Activated naive CD8-positive, alpha-beta T cell treated with anti-CD3 and anti-CD28 coated beads, Interleukin-2, amount 50 U/mL, for 24 hours (primary cell): ENCODE measurements at places on chromosomes 12 and 14.
A peak's percentile ranks its signal among the peaks of the same experiment; 100 is the strongest.

DNA sequence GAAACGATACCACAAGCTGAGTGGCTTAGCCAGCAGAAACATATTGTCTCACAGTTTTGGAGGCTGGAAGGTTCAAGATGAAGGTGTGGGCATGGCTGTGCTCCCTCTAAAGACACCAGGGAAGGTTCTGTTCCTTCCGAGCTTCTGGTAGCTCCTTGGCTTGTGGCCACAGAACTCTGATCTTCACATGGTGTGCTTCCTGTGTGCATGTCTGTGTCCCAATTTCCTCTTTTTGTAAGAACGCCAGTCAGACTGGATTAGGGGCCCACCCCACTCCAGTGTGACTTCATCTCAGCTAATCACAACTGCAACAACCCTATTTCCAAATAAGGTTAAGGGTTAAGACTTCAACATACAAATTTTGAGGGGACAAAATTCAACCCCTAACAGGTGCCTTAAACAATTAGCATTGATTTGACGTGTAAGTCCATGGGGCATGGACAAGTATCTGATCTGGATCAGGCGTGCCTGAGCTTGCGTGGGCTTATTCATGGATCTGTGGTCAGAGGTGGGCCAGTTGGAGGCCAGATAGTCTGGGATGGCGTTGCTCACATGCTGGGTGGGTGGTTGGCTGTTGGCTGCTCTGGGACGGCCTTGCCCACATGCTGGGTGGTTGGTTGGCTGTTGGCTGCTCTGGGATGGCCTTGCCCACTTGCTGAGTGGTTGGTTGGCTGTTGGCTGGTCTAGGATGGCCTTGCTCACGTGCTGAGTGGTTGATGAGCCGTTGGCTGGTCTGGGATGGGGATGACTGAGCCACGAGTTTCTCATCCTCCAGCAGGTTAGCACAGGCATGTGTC, 88.5 kb downstream of the LGMN start:
- no peak for DNase-seq

DNA sequence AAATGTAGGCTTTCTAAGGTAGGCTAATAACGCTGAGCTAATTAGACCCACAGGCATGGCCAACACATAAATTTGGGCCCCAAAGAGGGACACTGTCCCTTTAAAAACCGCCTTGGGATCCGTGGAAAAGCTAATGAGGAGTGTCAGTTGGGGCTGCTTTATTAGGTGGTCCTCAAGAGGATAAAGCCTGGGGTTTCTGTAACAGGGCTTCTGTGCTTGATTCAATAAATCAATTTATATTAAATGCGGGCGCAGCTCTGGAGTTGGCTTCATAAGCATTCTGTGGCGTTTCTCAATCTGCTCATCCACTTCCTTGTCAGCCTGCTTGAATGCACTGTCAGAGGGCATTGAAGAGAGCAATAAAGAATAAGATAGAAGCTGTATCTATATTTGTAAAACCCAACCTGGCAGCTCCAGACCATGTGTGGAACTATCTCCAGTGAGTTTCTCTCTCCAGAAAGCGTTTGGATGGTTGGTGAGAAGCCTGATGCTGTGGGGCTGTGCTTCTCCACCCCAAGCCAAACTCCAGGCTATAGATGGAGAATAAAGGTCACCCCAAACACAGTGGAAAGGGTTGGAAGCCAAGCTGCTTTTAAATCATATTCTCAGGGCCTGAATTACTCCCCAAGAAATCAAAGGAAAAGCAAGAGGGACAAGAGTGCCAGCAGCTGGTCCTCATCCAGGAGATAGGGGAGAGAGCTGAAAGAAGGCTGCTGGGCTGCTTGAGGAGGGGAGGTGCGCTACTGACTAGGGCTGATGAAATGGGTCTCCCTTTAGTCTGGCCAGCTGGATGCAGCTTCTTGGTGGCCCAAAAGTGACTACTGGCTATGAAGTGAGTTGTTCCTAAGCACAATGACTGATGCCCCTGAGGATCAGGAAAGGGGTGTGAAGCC, 222.0 kb downstream of the PPM1H start:
- no peak for DNase-seq

DNA sequence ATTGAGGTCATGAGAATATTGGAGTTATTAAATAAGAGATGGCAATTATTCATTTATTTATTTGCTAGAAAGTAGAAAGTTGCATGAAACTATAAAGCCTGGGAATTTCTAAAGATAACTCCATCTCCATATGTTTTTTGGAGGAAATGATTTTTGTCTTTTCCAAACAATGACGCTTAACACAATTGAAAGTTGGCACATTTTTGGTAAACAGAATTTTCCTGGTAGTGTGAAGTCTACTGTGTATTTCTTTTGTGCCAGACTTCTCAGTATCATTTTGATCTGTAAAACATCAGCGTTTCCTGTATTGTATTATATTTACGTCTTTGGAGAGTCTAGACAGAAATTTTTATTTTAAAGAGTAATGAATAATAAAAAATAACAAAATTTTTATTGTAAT, 33.7 kb upstream of the PTPRB start:
- DNase-seq = no peak

- no peak for DNase-seq
Observed at GRCh38 chr14:22752422-22752821, 14.1 kb upstream of the OXA1L start.

- DNase-seq = no peak
Observed at GRCh38 chr14:103128631-103129300, 5.5 kb downstream of the TNFAIP2 start.

DNA sequence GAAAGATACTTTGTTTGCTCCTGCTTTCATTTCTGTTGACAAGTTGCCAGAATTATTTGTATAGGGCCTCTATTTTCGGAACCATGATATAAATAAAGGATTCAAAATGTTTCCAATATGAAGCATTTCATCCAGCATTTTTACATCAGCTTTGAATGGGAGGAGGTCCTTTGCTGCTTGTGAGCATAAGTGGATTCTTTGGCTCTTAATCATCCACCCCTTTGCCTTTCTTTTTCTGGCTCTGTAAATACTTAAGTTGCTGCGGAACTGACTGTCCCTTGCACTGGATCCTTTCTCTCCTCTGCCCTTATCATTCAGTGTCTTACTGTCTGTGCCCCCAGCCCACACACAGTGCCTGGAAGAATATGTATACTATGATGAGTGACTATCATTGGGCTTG, 357.3 kb upstream of the RGS6 start:
- DNase-seq = no peak

DNA sequence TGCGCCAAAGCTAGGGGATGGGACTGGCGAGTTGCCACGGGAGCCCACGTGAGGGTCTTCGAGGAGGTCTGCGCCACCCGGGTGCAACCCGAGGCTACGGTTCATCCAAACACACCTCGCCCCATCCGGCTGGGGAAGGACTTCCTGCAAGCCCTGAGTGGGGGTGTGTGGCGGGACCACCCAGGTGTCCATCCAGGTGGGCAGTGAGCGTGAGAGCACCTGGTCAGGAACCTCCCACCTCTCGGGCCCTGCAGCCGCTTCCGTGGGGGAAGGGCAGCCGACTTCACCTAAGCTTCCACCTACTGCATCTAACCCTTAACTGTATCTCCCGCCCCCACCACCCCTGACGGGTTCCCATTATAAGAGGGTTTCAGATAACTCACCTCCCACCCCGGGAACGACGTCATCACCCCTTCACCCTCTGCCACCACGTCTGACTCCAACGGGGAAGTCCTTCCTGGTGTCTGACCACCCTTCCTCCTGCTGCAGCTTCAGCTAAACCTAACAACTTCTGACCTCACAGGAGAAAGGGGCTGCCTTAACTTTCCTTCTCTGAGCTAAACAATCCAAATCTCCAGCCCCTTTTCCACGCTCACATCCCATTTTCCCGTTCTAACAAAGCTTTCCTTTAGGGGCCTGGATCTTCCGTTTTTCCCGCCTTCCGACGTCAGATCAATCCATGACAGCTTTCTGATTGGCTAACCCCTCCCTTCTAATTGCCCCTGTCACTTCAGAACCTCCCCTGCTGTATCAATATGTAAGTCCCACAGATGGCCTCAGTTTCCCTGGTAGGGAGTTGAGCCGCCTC, 27.4 kb upstream of the SMUG1 start:
- peak; percentile 62 for DNase-seq

DNA sequence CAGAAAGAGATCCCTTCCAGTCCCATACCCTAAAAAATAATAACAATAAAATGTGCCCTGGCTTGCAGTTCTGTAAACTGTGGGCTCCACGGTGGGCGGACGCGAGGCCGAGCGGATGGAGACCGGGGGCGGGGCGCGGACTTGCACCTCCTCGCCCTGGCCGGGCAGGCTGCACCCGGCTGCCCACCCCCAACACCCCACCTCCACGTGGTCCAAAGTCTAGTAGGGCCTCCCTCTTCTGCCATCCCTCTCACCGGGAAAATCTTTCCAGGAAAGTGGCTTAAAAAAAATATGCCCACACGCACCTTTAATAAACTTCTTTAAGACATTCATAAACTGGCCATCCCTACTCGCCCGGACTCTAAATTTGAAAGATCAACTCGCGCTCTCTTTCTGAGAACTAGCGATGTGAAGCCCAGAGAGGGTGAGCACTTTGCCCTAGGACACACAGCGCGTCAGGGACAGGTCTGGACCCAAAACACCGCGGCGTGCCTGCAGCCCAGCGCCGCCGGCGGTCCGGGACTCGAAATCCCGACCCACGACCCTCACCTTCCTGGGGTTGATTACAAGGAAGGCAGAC, 1.9 kb upstream of the BCL11B start:
- DNase-seq = peak; percentile 67

GRCh38 chr12:89276860-89277259, 75.4 kb downstream of the DUSP6 start:
- DNase-seq = no peak

GRCh38 chr12:117148642-117149041, 41.6 kb downstream of the FBXO21 start:
- peak; percentile 48 for DNase-seq

DNA sequence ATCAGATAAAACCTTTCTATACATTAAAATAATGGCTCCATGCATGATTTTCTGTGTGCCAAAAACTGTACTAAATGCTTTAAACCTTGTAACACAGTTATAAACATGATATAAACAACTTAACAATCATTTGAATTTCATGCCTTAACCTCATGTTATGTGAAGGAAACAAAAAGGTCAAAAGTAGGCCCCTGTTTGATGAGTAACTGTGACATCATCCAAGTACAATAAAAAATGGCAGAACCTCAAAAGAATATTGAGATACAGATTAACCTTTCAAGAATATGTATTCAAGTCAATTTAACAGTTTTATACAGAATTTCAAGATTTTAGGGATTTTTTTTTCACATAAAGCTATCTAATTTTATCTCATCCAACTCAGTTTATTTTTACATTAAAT, 310.7 kb upstream of the DCN start:
- DNase-seq = no peak

- DNase-seq = no peak
Observed at GRCh38 chr14:101466456-101467180, 94.7 kb upstream of the DIO3 start.

DNA sequence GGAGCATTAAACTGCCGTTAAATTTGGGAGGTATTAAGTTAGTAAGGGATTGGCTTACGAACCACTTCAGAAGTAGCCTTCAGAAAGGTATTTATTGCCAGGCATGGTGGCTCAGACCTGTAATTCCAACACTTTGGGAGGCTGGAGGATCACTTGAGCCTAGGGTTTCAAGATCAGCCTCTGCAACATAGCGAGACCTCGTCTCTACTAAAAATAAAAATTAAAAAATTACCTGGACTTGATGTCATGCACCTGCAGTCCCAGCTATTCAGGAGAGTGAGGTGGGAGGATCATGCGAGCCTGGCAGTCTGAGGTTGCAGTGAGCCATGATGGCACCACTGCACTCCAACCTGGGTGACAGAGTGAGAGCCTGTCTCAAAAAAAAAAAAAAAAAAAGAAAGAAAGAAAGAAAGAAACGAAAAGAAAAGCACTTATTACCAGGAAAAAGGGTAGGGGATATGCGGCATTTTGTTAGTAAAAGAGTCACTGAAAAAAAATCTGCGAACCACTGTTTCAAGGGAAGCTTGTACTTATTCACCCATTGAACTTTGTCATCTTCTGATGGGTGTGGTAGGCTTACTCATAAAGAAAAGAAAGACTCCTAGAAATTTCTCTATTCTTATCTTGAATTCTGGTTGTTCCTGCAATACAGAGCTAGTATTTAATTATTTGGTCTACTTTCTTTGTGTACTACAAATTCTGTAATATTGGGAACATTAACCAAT, 33.6 kb upstream of the PLEKHA5 start:
- no peak for DNase-seq

DNA sequence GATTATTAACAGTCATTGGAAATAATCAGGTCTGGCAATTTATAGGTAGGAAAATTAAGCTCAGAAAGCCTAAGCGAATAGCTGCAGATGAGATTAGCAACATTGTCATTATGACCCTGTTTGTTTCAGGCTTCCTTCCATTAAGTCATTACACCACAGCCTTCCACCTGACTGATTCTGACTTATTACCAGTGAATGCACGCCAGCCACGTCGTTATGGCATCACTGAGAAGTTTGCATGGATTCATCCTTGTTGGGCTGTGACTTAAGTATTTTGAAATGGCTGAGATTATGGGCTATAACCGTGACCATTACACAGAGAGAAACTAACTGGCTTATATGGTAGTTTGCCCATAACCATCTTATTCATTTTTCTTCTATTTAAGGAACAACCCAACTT, 18.6 kb downstream of the RASSF8 start:
- DNase-seq = no peak

GRCh38 chr12:118033323-118033722, 16.8 kb downstream of the RFC5 start:
- DNase-seq = no peak

DNA sequence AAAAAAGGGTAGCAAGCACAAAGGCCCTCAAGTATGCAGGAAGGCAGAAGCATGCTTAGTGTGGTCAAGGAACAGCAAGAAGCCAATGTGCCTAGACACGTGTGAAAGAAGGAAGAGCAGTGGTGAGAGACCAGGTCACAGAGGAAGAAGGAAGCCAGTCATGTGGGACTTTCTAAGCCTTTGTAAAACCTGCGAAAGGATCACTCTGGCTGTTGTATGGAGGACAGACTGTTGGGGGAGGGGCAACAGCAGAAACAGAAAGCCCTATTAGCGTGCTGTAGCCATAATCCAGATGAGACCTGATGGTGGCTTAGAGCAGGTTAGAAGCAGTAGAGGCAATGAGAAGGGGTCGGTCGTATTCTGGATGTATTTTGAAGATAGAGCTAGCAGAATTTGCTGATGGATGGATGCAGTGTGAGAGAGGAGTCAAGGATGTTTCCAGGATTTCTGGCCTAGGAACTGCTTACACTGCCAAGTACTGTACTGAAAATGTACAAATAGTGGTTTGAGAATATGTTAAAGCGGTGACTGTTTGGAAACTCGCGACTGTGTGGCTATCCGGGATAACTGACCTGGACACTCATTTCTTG, 5.7 kb upstream of the MLF2 start:
- no peak for DNase-seq

GRCh38 chr12:98745578-98746391, 100.7 kb downstream of the APAF1 start:
- DNase-seq = peak; percentile 37

DNA sequence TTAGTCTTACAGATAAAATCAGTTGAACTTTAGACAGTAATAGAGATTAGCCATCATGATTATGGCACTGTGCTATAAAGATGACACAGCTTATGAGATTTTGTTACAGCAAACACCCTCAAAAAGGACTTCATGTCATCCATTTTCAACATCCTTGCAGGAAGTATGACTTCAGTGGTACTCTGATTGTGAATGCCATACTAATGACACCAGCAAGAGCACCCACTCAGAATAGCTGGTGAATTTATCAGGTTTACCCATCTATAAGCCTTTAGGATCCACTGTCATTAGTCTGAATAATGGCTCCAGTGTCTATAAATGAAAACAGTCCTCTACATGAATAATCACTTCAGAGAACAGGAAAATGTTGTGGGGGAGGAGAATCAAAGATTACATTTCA, 615.2 kb downstream of the RPS29 start:
- DNase-seq = no peak
